NCI-H1417 treated with DMSO at 0.1 percent for 48 hours (cell line): ENCODE measurements at places on chromosomes 13 and 19.

GRCh38 chr13:29664591-29664990 lies 69.1 kb upstream of the SLC7A1 start:
- no peak for DNase-seq

GRCh38 chr13:40677064-40677463 lies 10.6 kb upstream of the FOXO1 start:
- no peak for DNase-seq

DNA sequence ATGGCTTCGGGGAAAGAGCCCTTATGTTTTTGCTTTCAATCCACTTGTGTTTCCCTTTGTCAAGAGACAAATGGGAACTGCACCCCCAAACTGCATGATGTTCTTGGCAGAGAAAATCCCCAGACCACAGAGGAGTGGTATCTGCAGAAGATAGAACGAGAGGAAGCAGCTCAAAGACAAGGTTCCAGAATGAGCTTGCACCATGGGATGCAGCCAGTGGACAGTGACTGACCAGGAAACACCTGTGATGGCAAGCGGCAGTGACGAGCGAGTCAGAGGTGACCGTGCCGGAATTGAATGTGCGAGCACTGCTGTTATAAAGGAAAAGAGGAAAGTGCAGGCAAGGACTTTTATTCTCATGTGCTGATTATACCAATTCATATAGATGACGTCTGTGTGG lies 46.3 kb downstream of the IRS2 start:
- no peak for DNase-seq

DNA sequence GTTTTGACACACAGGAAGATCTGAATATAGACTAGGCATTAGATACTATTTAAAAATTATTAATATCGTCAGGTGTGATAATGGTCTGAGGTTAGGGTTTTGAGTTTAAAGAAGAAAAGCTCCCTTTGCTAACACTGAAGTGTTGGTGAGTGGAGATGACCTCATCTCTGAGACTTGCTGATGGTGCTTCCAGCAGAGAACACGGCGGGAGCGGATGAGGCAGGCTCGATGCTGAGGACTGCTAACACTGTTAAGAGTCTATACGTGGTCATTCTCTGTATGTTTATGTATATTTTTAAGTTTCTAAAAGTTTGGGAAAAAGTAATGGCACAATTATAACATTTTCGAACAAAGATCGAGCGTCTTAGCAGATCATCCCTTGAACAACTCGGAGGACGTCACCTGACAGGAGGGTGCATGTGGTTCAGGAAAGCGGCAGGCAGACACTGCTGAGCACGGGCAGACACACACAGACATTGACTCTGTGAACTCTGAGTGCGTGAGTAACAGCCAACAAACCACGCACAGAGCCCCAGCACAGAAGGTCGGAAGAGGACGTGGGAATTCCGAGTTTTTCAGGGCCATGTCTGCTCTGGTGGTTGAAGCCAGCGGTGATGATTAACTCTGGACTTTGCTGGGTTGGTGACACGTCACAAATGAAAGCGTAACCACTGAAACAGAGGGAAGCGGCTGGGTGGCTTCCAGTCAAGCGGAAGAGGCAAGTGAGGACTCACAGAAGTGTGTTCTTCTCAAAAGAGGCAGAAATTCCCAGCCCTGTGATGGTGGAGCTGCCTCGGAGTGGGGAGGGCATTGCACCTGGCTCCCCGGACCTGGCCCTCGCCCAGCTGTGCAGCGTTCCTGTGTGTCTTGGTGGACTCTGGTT lies 91.9 kb upstream of the TEX29 start:
- DNase-seq: no peak

DNA sequence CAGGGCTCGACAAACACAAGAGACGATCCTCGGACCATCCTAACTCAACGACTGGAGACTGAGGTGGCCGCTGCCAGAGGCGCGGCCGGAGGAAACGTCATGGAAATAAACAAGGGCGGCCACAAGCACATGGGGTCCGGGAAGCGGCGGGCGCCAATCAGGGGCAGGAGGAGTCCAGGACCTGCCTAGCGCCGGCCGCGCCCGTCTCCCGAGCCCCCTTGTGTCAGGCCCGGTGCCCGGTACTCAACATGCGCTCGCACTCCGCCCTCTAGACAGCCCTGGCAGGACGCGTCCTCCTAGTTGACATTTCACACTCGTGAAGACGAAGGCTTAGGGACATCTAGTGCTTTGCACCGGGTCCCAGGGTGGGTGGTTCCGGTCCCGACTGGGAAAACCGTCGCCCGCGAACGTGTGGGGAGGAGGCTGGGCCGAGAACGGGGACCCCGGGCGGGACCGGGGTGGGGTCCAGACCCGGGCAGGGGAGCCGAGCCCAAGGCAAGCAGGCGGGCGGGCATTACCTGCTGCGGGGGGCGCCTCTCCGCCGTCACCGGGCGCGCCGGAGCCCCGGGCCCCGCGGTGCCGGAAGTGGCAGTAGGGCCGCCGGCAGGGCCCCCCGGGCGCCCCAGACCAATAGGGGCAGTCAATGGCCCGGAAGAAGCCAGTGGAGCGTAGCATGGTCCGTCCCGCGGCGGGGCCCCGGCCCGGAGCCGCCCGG lies 442 bp downstream of the REXO1 start:
- no peak for DNase-seq

DNA sequence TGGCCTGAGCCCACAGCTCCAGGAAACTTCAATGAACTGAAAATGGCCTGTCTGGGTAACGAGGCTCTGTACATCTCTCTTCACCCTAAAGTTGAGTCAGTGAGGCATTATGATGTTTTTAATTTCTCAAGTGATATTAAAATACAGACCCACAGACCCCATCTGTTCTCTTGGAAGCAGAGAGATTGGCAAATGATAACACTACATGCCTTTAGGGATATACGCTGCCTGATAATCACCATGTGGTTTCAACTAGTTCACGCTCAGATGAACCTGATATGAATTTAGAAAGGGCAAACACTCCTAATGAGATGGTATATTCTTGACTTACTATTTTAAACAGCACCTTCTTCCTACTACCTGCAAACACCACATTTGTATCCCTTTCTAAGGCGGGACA lies 127.5 kb downstream of the RFC3 start:
- no peak for DNase-seq

DNA sequence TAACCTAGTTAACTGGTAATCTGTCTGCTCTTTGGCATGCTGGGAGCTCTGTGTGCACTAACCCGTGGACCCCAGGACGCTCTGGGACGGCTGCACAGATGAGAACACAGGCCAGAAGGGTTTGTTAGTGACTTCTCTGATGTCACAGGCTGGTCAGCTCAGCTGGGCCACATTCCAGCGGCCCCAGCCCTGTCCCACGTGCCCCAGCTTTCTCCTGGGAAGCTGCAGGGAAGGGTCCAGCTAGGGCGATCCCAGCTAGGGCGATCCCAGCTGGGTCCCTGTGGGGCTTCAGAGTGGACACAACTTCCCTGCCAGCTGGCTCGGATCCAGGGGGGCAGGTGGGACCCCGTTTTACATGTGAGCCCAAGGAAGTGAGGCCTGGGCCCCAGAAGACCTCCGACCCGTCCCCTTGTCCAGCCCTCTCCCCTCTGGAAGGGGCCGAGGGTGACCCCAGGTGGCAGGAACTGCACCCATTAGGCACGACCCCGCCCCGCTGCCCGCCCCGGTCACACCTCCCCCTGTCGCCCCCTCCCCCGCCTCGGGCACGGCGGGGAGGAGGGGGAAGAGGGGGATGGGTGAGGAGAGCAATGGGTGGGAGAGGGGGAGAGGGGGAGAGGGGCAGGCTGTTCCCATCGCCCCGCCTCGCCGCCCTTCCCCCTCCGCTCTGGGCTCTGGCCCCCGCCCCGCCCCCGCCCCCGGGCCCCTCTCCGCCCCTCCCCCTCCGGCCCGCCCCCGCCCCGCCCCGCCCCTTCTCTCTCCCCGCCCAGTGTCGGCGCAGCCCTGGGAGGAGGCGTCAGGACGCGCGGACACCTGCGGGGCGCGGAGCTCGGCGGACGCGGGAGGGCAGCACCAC lies 75.2 kb upstream of the MCF2L start:
- DNase-seq: peak; percentile 50

- DNase-seq: no peak
These were observed 88.8 kb downstream of the ZNF429 start for GRCh38 chr19:21593934-21594820.

GRCh38 chr13:106205871-106206270 lies 329.6 kb downstream of the EFNB2 start:
- DNase-seq: no peak

DNA sequence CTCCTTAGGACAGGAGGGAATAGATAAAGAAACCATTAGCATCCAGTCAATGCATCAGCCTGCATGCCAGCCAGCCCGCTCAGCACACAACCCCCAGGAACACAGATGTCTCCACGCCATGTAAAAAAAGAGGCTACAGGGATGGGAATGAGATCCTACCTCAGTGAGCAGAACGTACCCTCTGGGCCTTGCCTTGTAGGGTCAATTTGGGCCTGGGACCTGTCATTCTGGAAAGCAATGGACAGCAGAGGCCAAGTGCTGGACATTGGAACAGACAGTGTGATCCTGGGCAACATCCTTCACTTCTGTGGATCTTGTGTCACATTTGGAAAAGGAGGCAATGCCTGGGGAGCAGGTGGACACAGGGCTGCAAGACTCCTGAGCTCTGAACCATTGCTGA lies 26.0 kb downstream of the VSTM2B start:
- no peak for DNase-seq

DNA sequence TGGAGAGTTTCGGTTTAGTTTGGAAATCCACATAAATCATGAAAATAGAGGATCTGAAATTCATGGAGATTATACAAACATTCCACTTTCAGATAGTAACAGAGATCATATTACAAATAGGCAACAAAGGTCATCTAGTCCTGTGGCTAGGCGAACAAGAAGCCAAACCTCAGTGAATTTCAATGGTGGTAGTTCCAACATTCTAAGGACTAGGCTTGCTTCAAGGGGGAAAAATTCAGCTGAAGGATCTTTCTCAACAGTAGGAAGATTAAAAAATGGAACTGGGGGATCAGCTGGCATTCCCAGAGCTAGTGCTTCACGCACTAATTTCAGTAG lies 47.0 kb downstream of the FOXO1 start:
- no peak for DNase-seq

GRCh38 chr19:1884291-1884718 lies 991 bp downstream of the ABHD17A start:
- no peak for DNase-seq

GRCh38 chr19:5214371-5214770 lies 126.2 kb downstream of the PTPRS start:
- no peak for DNase-seq
